ENCODE measurements at places on chromosomes 12 and 14. TPM values are rescaled to one million over a fixed set of nuclear protein-coding genes. Genes with fewer than 3 reads are reported as not detected.

Gene MUCL1
- total RNA-seq = not detected

Gene R3HDM2
- 5.5 TPM for total RNA-seq

Gene AKAP3
- total RNA-seq = 0.53 TPM

Gene SNAPC1
- total RNA-seq = 7.4 TPM

Gene UBR7
- 20.7 TPM for total RNA-seq

Gene FAM222A
- under 0.01 TPM for total RNA-seq

Gene RFX4
- not detected for total RNA-seq

Gene DBX2
- total RNA-seq = not detected

Gene SAMD15
- total RNA-seq = under 0.01 TPM

Gene LALBA
- not detected for total RNA-seq

Gene RPS6KA5
- total RNA-seq = 2.9 TPM

Gene FSCB
- not detected for total RNA-seq

Gene HPD
- 0.79 TPM for total RNA-seq

Gene SEC23A
- 211 TPM for total RNA-seq

Gene KRT81
- 0.13 TPM for total RNA-seq

Gene GARIN6
- total RNA-seq = not detected

Gene TM9SF1
- total RNA-seq = 67.9 TPM

Gene TAS2R20
- total RNA-seq = 2.0 TPM

Gene NDUFA9
- 36.9 TPM for total RNA-seq

Gene NTS
- not detected for total RNA-seq

Gene SERPINA10
- not detected for total RNA-seq

Gene FBXW8
- total RNA-seq = 5.8 TPM

Gene ZNF26
- total RNA-seq = 13.4 TPM

Gene HOXC6
- total RNA-seq = not detected

Gene OR4E2
- total RNA-seq = not detected

Gene SLC6A13
- total RNA-seq = 0.79 TPM

Gene ADCY6
- total RNA-seq = 13.4 TPM

Gene KLRF1
- not detected for total RNA-seq

Gene RPL10L
- total RNA-seq = not detected

Gene KRT6C
- 138 TPM for total RNA-seq

Gene SLC5A8
- total RNA-seq = not detected

Gene DCN
- 32.6 TPM for total RNA-seq

Gene SLCO1B1
- not detected for total RNA-seq

Gene TAS2R7
- total RNA-seq = not detected

Gene RNASE3
- not detected for total RNA-seq

Gene RND1
- 4.5 TPM for total RNA-seq

Gene RNASE12
- not detected for total RNA-seq

Gene CLEC4C
- total RNA-seq = not detected

Gene NGB
- not detected for total RNA-seq

Gene MYO1H
- not detected for total RNA-seq

Gene RNASE7
- total RNA-seq = 12.1 TPM

Gene AVPR1A
- not detected for total RNA-seq

Gene GLT1D1
- total RNA-seq = not detected

Gene PZP
- not detected for total RNA-seq

Gene SPTB
- not detected for total RNA-seq

Gene AQP5
- 1.3 TPM for total RNA-seq

Gene WIF1
- total RNA-seq = not detected

Gene ADIPOR2
- 61.2 TPM for total RNA-seq

Gene TAS2R42
- total RNA-seq = not detected

Gene IFNG-AS1
- total RNA-seq = not detected

Gene ANKRD33
- total RNA-seq = not detected
